Caudate nucleus (tissue), 63 donors: ENCODE measurements at places on chromosomes 3 and 15.

DNA sequence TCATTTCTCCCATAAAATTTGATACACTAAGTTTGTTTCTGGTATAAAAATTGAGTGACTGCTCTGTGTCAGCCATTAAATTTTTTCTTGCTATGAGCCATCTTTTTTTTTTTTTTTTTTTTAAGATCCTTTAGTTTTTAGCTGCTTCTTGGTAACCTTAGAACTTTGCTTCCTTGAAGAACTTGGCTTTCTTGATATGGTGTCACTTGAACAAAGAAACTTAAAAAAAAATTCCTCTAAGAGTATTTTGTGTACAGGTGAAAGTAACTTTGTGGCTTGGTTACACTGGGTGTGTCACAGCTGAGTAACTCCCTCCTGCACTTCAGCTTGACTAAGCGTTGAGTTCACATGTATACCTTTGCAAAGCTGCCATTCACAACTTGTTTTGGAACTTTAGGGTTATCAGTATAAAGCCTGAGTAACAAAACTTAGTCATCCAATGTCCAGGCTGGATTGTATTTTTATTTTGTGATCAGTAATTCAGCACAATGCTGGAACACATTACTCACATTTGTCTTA, 6.5 kb downstream of the CHD2 start:
- DNase-seq: no peak

DNA sequence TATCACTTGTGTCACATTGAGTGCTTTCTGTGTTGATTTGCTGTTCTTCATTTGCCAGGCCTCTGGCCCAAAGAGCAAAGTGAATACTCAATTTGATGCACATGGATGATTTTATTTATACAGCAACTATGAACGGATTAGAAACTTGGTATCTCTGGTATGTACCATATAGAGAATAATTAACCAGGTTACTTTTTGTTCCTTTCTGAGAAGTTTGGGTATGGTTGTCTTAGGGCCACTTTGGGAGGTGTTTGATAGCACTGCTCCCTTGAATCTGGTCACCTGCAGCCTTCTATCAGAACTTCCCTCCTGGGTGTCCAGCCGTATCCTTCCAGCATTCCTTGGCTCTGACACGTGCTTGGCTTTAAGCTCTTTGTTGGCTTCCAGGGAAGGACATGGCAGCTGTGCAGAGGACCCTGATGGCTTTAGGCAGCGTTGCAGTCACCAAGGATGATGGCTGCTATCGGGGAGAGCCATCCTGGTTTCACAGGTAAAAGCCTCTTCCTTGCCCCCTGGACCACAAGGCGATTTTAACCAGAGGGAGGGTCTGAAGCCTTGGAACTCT, 12.7 kb downstream of the TAGLN3 start:
- no peak for DNase-seq

DNA sequence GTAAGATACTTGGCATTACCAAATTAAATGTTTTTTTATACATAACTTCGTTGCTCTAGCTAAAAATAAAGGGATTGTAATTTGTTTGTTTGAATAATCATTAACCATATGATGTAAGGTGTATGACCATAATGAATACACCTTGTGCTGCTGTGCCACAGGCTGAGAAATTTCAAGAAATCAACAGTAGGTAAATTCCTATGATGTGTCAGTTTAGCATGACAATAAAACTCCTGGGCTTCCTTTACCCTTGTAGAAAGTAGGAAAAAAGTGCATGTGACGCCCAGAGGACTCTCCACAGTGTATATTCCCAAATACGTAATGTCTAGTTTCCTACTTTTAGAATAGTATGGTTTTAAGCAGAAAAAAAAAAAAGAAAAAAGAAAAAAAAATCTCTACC, 208.1 kb downstream of the SATB1 start:
- DNase-seq: no peak

- DNase-seq: no peak
Observed at GRCh38 chr3:183862610-183863009, 22.1 kb downstream of the PARL start.

DNA sequence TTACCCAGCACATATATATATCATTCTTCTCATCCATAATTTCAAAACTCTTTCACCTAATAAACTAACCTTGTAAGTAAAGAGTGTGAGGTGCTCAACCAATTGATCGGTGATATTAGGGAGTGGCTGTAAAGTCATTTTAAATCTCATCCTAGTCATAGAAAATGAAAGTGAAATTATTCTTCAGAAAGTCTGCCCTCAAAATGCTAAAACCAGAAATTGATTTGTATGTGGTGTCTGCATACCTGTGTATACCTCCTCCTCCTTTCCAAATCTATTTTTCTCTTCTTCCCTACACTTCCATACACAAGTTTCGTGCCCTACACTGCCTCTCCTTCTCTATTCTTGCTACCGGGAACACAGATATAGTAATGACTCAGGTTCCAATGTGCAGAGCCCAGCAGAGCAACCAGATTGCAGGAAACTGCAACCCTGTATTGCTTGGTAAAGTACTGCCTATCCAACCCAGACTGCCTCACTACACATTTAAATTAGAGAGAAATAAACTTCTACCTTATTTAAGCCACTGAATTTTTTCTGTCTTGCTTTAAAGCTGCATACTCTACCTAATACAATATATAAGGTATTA, 7.4 kb upstream of the TBC1D5 start:
- DNase-seq: no peak
